ENCODE measurements at places on chromosomes 5 and 9.

DNA sequence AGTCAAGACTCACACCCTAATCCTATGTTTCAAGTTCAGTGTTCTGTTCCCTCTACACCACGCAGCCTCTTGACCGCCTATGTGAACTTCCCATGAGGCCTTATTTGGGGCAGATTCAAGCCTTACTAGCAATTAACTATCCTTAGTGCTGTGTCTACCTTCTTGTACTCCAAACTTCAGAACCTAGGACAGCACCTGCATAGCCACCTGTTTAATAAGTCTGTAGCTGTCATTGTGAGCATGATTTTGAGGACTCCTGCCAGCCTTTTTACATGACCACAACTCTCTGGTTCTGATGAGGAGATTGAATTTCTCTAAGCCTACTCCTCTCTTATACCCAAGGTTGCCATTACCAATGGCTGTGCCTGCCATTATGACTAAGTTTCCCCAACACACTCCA, 50.8 kb upstream of the PCSK1 start:
- no peak for DNase-seq

DNA sequence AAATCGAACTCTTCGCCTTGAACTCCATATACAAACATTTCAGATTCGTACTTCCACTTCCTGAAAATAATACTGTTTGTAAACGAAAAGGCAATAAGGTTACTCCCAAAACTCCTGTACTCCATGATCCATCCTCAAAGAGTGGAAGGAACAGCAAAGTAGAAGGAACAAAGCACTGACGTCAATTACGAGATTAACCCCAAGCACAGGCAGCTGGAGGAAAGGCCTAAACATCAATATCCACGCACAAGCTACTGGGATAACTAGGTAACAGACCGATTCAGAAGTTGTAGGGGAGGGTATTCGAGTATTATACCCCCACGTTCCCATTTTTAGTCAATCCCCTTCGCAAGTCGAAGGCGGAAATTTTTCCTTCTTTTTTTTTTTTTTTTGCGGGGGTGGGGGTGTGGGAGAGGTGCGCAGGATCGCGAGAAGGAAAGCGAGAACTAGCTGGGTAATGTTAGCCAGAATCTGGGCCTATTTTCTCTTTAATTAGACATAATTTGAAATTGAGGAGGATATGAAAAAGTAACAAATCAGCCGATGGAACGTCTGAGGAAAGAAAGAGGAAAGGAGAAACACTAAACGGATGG, 909 bp downstream of the AFF4 start:
- DNase-seq: no peak

- no peak for DNase-seq
Measured at GRCh38 chr9:86983620-86984259, 36.4 kb upstream of the GAS1 start.

GRCh38 chr5:175353926-175354325, 90.1 kb downstream of the DRD1 start:
- no peak for DNase-seq

GRCh38 chr9:98867429-98868168, 60.1 kb downstream of the GALNT12 start:
- DNase-seq: no peak

- DNase-seq: no peak
Measured at GRCh38 chr9:114272739-114273431, 50.0 kb upstream of the ORM1 start.

DNA sequence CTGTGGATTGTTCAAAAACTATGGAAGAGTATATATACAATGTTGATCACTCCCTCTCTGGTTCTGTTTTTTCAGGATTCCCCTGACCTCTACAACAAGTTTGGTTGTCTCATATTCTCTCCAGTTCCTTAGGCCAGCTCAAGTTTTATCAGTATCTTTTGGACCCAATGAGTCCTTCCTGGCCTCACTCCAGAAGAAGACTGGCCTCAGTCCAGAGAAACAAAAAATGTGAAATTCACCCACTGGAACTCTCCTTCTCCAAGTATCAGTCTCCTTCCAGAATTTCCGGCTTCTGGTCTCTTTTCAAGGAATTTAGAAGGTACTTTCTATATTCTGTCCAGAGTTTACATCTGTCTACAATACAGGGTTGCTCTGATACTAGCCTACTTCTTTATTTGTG, 537.8 kb upstream of the FTMT start:
- DNase-seq: no peak

GRCh38 chr5:130937046-130937445, 228.0 kb downstream of the HINT1 start:
- no peak for DNase-seq

DNA sequence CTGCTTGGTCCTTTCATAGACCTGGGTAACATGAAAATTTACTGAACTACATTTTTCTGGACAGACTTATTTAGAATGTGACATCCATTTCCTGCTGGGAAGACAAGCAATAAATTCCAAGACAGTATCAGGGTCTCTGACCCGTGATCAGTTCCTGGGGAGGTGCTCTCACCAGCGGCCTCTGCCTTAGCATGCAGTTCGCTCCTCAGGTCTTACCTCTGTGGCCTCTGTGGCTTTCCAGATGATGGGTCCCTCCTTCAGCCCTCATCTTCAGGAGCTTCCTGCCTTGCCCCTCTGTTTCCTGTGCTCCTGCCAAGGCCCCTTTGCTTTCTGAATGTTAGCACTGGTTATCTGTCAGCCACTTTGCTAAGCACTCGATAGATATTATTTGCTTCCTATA, 66.4 kb downstream of the CMYA5 start:
- DNase-seq: no peak

GRCh38 chr9:73079326-73079725, 72.3 kb upstream of the ANXA1 start:
- DNase-seq: no peak

DNA sequence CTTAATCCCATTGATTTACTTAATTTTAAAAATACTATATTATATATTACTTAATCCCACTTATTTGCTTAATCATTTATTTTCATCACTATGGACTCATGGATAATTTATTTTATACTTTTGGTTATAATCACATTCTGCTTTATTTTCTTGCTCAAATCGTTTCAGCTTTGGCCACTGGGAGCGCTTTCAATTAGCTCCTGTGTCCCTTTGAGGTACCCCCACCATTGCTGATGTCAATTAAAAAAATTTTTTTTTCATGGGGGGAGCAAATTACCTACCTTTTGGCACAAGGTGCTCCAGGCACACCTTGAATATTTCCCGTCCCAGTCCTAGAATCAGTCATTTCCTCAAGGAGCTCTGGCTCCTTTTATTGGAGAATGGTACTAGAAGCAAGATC, 1.4 kb upstream of the TRIO start:
- DNase-seq: no peak

GRCh38 chr5:1515921-1516571, 7.7 kb downstream of the LPCAT1 start:
- DNase-seq: no peak

- no peak for DNase-seq
Measured at GRCh38 chr9:6566409-6567139, 79.0 kb downstream of the GLDC start.

DNA sequence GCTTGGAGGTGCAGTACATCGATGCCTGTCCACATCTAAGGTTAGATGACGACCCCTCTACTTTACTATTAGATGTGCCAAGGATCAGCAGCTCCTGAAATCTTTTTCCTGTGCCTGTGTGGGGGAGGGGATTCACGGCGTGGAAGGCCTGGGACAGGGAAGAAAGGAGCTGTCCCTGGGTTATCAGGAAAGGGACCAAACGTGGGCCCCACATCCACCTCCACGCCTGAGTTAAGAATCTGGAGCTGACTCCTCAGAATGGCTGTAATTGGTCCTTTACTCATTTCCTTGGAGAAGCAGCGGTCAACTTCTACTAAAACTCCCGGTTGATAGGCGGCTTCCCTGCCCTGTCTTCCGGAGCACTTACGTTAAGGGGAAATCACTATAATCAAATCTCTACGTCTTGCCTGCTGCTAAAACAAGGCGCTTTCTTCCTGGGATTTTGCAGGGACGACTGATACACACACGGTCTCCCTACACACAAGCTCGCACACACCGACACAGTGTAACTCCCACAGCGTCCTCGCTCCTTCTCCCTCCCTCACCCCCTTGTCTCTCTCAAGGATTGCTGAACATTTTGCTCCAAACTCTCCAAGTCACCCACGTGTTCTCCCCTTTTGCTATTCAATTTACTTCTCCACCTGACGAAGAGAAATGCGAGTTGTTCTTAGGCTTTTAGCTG, 1.4 kb downstream of the PDE4D start:
- DNase-seq: no peak

- DNase-seq: no peak
Measured at GRCh38 chr9:68912561-68912960, 101.4 kb downstream of the PRKACG start.

- DNase-seq: no peak
Measured at GRCh38 chr5:122943050-122943698, 93.4 kb downstream of the PPIC start.

DNA sequence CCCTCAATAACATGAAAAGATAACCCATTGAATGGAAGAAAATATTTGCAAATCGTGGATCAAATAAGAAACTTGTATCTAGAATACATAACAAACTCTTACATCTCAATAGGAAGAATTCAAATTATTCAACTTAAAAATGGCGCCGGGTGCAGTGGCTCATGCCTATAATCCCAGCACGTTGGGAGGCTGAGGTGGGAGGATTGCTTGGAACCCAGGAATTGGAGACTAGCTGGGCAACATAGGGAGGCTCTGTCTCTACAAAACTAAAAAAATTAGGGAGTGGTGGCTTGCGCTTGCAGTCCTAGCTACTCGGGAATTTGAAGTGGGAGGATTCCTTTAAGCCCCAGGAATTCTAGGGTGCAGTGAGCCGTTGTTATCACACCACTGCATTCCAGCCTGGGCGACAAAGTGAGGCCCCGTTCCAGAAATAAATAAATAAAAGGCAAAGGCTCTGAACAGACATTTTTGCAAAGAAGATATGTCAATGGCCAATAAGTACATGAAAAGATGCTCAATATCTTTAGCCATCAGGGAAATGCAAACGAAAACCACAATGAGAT, 21.5 kb upstream of the TBC1D2 start:
- no peak for DNase-seq

GRCh38 chr5:51479840-51480239, 96.6 kb downstream of the ISL1 start:
- DNase-seq: no peak

GRCh38 chr5:158464383-158464782, 605.4 kb upstream of the CLINT1 start:
- no peak for DNase-seq

DNA sequence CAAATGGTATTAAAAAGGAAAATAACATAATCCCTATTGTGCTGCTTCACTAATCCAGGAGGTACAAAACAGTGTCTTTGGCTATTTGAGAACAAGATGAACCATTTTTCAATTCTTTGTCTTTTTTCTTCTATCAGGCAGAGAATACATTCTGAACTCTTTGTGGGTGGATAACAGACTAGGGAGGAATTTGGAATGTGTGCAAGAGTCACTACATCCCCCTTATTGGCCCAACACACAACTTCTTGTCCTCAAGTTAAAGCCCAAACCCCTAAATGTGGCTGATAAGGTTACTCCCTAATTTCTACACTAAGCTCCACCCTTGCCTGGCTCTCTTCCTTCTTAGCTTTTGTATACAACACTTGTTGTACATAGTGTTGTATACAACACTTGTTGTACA, 342.7 kb upstream of the RFX3 start:
- DNase-seq: no peak

- DNase-seq: no peak
Measured at GRCh38 chr9:83503866-83504265, 34.3 kb downstream of the FRMD3 start.

- DNase-seq: no peak
Measured at GRCh38 chr5:179297026-179297425, 48.2 kb downstream of the ADAMTS2 start.

GRCh38 chr9:94563548-94563947, 8.7 kb downstream of the PCAT7 start:
- no peak for DNase-seq

- DNase-seq: no peak
Measured at GRCh38 chr5:5497152-5497788, 74.8 kb downstream of the ICE1 start.

DNA sequence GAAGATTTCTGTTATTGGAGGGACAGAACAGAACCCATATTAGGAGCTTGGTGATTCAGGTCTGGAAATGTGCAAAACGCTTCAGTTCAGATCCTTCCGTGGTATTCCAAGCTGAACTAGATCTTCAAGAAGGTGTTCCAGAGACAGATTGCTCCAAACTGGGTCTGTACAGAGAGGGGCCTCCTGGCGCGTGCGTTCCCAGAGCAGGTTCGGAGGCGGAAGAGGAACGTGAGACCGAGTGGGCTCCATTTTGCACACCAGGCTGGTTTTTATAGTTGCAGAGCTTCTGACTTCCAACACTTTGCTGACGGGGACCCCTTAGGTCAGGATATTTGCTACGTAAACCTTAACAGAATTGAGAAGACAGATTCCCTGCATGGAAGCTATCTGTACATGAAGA, 16.7 kb upstream of the RPL26L1 start:
- no peak for DNase-seq

- DNase-seq: no peak
Measured at GRCh38 chr5:50365426-50366251, 75.4 kb downstream of the EMB start.
